Tibial nerve (tissue), 4 donors: ENCODE measurements at places on chromosomes 16 and 17. TPM values are rescaled to one million over a fixed set of nuclear protein-coding genes. Genes with fewer than 3 reads are reported as not detected.

The BTBD17 gene
- total RNA-seq = not detected

The CDRT15L2 gene
- not detected for total RNA-seq

The CD300A gene
- 7.7 TPM for total RNA-seq

The CLEC18A gene
- 2.4 TPM for total RNA-seq

The ARHGAP44 gene
- total RNA-seq = 2.4 TPM

The SP2 gene
- 7.2 TPM for total RNA-seq

DNA sequence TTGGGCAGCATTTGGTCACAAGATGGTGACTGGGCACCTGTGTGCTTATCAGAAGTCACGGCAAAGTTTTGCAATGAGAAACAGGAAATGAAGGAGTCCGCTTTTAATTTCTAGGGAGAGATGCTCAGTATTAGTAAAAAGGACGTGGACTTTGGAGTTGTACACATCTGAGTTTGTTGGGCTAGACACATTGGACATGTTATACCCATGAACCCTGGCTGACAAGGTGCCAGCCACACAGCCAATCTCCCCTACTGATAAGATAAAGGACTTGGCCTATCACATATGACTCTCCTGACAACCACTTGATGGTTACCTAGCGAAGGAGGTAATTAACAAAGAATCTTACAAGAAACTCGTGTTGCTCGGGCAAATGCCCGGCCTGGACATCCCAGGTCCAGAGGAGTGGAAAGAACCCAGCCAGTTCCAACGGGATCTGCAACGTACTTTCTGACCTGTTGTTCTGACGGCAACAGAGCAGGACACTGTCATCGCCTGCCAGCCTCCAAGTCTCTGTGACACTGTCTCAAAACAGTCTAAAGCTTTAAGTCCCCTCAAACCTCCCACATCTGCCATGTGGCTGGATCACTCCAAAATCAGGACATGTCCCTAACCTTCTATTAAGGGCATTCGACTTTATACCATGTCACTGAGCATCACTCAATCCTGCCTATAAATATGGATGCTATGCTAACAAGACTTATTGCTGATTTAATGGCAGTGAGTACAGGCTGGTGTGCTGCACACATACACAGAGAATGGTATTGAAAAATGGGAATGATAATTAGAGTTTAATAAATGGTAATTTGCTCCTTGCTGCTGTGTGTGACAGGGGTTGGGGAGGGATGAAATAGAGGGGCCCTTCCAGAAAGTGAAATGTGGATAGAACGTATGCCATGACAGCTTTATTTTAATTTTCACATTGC is 47.6 kb upstream of the LYRM9 start:
- H3K36me3 ChIP-seq = no peaks in the 10 kb centered on the region
- DNase-seq = no peak
- no peaks in the 10 kb centered on the region for H3K27me3 ChIP-seq
- H3K4me1 ChIP-seq = no peaks in the 10 kb centered on the region
- no peak overlapping the region for H3K4me3 ChIP-seq

DNA sequence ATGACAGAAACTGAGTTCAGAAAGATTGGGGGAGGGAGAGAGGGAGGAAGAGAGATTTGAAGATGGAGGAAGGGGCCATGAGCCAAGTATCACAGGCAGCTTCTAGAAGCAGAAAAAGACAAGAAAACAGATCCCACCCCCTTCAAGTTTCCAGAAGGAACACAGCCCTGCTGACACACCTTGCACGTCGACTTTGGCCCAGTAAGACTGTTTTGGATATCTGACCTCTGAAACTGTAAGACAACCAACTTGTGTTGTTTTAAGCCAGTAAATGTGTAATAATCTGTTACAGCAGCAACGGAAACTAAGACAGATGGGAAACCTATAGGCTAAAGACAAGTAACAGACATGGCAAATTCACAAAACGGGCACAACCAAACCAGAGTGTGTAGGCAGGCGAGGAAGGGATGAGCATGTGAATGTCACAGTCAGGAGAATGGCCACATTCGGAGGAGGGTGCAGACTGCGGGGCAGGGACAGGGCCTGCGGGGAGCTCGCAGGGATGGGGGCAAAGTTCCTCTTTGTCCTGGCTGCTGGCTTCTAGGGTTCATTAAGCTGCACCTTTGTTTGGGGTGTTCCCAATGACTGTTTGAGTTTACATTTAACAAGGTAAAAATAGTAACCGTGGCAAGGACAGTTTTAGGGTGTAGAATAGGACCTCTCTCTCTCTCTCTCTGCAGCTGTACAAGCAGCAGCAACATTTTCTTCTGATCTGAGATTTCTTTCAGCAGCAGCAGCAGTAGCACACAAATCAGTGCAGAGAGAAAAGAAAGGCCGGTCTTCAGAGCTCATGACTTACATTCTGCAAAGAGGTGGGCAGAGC is 18.3 kb upstream of the ATP2C2 start:
- no peak overlapping the region for H3K27ac ChIP-seq
- no peaks in the 10 kb centered on the region for H3K36me3 ChIP-seq
- no peak overlapping the region for H3K4me3 ChIP-seq
- no peaks in the 10 kb centered on the region for H3K27me3 ChIP-seq

GRCh38 chr17:17835415-17836249 is 1.2 kb downstream of the SREBF1 start:
- peak overlapping the region; percentile 99 for H3K27ac ChIP-seq
- no peaks in the 10 kb centered on the region for H3K27me3 ChIP-seq
- H3K4me3 ChIP-seq = peak overlapping the region; percentile 98
- no peak for DNase-seq

- peaks cover 100% of the 10 kb centered on the region for H3K27me3 ChIP-seq
- no peak overlapping the region for H3K4me3 ChIP-seq
- H3K4me1 ChIP-seq = no peaks in the 10 kb centered on the region
- DNase-seq = no peak
- no peak overlapping the region for H3K27ac ChIP-seq
- H3K36me3 ChIP-seq = no peaks in the 10 kb centered on the region
Observed at GRCh38 chr17:39600288-39600996, 7.3 kb downstream of the NEUROD2 start.

DNA sequence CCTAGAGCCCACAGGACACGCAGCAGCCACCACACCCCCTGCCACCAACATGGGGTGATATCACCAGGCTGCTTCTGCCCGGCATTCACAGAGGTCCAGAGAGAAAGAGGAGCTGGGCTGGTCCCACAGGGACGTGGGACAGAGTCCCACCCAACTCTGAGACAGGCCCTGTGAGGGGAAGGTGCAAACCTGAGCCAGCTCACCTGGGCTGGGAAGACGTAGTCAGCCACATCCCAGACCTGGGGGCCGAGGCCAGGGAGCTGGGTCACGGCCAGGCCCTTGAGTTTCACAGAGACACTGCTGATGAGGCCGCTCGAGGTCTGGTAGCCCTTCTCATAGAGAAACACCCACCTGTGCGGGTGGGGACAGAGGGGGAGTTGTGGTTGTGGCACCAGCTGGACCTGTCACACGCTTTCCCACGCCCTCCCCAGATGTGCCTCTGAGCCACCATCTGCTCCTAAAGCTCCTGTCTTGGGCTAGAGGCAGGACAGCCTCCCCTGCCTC is 11.2 kb downstream of the P2RX1 start:
- no peak overlapping the region for H3K4me3 ChIP-seq
- no peaks in the 10 kb centered on the region for H3K36me3 ChIP-seq
- H3K27me3 ChIP-seq = no peaks in the 10 kb centered on the region
- no peak for DNase-seq

DNA sequence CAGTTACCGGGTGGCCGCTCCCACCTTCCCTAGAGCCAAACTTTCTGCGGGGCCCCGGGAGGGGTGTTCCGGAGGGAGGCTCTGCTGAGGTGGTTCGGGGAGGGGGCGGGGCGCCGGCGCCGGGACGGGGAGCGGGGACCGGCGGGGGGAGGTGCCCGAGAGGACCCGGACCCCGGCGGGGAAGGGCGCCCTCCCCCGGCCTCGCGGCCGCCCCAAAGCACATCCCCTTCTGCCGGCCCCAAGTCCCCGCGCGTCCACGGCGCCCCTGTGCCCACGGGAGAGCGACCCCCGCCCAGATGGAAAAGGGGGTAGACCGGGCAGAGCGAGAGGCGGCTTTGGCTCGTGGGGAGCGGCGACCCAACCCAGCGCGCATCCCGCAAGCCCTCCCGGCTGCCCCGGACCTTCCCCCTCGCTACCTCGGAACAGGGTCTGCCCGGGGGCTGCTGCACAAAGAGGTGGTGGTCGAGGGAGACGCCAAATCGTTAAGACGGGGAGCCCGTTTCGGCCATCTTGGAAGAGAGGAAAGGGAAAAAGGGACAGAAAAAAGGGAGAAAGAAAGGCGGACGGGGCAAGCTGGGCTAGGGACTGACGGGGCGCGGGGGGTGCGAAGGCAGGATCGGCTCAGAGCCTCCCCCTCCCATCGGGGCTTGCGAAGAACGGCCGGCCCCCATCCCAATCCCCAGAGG is 530 bp downstream of the PCGF2 start:
- DNase-seq = no peak
- peak overlapping the region; percentile 95 for H3K4me3 ChIP-seq
- H3K36me3 ChIP-seq = peaks cover 3% of the 10 kb centered on the region
- peaks cover 74% of the 10 kb centered on the region for H3K4me1 ChIP-seq
